ENCODE measurements at places on chromosomes 5 and 9.

DNA sequence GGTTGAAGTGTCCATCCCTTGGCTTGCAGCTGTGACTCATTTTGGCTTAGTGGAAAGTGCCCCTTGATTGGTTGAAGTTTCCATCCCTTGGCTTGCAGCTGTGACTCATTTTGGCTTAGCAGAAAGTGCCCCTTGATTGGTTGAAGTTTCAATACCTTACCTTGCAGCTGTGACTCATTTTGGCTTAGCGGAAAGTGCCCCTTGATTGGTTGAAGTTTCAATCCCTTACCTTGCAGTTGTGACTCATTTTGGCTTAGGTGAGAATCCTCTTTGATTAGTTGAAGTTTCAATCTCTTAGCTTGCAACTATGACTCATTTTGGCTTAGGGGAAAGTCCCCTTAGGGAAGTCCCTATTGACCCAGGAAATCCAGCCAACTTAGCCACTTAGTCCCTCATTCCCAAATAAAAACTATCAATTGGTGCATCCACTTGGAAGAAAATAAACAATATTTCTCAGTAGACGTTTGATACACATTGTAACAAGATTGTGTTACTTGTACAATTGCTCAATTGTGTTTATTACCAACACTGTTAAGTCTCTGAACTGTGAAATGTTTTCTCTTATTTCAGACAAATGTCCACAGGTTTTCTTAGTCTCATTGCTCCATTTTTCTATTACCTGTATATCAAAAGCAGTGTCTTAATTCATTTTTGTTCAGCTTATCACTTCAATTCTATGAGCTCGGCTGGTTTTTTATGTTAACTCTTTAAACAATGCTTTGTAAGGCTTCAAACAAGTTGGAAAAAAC, 2308.8 kb upstream of the ACO1 start:
- DNase-seq: no peak

DNA sequence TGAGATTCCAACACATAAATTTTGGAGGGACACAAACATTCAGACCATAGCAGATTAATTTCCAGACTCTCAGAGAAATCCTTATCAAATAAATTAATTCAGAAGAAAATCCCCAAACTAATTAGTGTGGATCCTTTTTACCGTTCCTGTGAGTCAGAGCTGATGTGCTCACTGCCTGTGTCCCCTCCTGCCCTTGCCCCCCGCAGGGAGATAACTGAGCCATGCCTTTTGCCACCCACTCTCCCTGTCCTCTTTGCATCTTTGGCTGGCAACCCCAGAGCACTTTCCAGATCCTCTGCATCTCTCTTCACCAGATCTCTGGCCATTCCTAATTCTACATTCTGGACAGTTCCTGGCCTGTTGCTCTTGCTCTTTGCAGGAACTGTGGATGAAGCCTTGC, 135.4 kb upstream of the MAP1B start:
- DNase-seq: no peak

- no peak for DNase-seq
Measured at GRCh38 chr9:69137311-69137710, 36.8 kb upstream of the TJP2 start.

DNA sequence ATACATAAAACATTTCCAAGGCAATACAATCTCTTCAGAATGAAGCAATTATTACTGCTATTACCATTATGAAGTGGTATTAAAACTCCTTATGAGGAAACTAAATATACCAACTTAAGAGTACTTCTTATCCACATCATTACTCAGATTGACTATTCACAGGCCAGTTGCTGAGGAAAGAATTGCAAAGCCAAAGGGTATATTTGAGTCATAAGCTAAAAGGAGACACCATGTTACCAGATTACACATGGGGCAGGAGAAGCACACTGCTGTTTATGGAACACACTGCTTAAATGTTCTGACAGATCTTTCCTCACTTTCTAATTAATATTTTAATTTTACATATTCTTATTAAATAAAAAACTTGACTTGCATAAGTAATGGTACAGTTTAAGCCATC, 1726.4 kb upstream of the NUDT12 start:
- DNase-seq: no peak

GRCh38 chr5:68661237-68661636, 432.6 kb upstream of the SLC30A5 start:
- peak; percentile 6 for DNase-seq

GRCh38 chr5:54524082-54524481, 6.5 kb downstream of the SNX18 start:
- DNase-seq: no peak

- DNase-seq: no peak
Measured at GRCh38 chr9:107759009-107759822, 269.6 kb upstream of the KLF4 start.

Measured in KBM-7 (cell line).